Spleen (tissue), 13 donors: ENCODE measurements at places on chromosomes 16 and 17. TPM values are rescaled to one million over a fixed set of nuclear protein-coding genes. Genes with fewer than 3 reads are reported as not detected.

- no peak for DNase-seq
These were observed 7.0 kb downstream of the PLXDC1 start for GRCh38 chr17:39144416-39144840.

DNA sequence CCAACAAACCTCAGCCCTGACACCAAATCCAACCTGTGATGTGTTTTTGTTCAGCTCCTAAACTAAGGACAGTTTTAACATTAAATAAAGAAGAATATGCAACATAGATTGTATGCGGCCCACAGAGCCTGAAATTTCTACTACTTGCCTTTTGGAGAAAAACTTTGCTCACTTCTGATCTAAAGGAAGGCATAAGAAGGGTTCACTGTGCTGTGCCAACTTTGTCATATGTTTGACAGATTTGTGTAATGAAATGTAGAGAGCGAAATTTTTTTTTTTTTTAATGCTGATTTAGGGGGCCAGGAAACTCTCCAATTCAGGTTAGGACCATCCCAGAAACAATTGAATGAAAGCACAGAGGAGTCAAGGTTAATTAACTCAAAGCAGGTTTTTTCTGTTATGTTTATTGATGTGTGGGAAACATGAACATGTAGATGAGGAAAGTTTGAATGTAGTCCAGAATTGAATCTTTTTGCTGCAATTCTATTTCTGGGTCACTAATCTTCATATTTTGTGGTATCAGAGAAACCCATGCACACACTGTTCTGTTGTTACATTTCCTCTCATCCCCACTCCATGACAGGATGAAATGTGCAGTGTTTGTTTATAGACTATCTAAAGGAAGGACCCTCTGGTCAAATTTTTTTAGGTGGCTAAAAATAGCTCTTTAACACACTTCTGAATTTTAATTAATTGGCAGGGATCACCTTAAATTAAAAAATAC lies 71.5 kb downstream of the TAOK1 start:
- DNase-seq: no peak

- peak; percentile 75 for DNase-seq
These were observed 11.9 kb downstream of the PER1 start for GRCh38 chr17:8140065-8141029.

DNA sequence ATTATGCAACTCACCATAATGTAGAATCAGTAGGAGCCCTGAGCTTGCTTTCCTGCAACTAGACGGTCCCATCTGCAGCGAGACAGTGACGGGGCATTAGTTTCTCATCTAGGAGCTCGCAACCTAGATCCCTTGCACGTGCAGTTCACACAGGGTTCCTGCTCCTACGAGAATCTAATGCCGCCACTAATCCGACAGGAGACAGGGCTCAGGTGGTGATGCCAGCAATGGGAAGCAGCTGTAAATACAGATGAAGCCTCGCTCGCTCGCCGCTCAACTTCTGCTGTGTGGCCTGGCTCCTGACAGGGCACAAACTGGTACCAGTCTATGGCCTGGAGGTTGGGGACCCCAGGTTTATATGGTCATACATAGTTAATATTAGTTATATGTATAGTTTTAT lies 394.5 kb downstream of the NPIPA8 start:
- no peak for DNase-seq

DNA sequence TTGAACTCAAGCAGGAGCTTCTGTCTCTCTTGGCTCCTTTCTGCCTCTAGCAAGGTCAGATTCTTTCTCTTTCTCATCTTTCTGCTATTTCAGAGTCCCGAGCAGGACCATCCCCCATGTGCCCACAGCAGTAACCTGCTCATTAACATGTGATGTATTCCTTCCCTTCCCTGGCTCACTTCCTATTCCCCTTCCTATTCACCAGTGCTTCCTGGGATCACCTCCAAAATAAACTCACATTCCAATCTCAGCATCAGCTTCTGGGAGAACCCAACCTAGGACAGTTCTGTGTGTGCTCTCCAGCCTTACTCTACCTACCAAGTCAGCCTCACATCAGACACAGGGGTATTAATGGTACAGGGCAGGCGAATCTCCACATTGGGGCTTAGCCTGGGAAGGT lies 546.4 kb upstream of the SALL1 start:
- DNase-seq: no peak

The ATP6V0D1 gene
- 37.3 TPM for polyA plus RNA-seq

DNA sequence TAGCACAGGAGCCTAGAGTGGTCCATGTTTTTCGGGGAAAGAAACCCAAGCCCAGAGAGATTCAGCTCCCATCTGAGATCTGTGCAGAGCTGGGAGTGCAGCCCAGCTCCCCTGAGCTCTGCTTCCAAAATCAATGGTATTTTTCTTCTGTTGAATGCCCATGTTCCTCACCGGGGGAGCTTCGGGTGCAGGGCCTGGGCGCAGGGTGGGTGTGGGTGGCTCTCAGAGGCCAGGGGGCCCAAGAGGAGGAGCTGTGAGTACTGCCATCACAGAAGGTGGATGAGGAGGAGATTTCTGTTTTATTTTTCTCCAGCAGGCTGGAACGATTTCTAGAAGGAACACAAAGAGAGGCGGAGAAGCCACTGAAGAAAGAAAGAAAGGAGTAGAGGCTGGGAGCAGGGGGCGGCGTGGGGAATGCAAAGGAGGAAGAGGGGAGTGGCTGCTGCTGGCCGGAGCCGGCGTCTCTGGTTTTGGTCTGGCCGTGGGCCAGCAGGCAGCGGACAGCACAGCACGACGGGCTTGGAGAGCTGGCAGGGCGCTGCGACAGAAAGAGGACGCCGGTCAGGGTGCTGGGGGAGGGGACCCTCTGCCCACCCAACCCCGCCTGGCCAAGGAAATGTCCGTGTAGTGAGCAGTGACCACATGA lies 76.2 kb upstream of the KSR1 start:
- no peak for DNase-seq

DNA sequence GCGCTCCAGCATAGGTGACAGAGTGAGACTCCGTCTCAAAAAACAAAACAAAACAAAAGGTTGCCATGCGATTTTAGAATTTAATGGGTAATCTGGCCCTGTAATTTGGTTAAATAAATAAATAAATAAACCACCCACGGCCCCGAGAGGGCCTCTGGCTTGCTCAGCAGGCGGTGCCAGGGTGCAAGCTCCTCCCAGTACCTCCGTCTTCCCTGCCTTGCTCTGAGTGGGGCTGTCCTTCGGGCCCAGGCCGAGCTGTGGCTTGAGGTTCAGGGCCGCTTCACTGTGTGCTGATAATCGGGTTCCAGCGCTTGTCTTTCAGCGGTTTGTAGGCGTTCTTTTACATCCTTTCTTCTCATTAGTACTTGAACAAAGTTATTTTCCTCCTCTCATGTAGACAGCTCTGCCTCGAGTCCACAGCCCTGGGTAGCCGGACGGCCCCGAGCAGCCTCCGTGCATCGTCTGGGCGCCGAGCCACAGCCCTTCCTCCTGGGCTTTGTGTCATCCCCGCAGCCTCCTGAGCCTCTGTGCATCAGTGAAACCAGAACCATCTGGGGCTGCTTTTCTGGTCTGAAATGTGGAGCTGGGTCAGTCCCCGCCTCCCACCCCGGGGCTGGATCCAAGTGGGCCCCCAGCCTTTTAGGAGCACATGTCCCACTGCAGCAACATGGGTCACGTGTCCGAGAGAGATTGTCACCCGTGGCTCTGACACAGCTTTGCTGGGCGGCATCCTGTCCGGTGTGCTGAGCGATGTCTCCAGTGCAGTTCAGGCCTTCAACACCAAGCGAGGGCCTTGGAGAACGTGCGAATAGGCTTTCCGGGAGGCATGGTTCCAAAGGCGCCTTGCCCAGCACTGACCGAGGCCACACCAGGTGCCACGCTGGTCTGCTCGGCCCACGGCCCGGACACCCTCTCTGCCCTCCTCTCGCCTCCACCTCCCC lies 157.4 kb upstream of the CHMP6 start:
- peak; percentile 60 for DNase-seq

GRCh38 chr17:10417431-10417830 lies 4.3 kb downstream of the MYH8 start:
- DNase-seq: no peak

The IL4R gene
- 55.5 TPM for polyA plus RNA-seq
